Suppressor macrophage treated with lipopolysaccharide for 1 hour (primary cell): ENCODE measurements at places on chromosomes 7 and 10.
A peak's percentile ranks its signal among the peaks of the same experiment; 100 is the strongest.

DNA sequence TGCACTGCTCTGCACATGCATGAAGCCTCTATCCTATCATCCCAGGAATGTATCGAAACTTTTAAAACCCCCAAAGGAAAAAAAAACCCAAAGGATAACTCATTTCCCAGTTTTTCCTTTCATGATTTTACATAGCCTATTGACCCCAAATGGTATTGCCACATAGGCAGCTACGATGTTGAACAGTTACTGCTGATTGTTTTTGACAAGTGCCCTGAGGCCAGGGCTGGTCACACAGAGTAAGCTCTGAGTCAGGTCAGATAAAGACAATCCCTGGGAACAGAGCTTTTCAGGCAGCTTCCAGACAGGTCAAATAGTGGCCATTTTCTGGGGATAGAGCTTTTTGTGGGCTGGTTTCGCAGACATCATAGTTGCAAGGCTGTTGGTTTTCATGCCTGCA is 52.1 kb downstream of the MYL10 start:
- no peak for DNase-seq

- DNase-seq, result no peak
Measured at GRCh38 chr7:44225566-44226395, 25.0 kb downstream of the YKT6 start.

DNA sequence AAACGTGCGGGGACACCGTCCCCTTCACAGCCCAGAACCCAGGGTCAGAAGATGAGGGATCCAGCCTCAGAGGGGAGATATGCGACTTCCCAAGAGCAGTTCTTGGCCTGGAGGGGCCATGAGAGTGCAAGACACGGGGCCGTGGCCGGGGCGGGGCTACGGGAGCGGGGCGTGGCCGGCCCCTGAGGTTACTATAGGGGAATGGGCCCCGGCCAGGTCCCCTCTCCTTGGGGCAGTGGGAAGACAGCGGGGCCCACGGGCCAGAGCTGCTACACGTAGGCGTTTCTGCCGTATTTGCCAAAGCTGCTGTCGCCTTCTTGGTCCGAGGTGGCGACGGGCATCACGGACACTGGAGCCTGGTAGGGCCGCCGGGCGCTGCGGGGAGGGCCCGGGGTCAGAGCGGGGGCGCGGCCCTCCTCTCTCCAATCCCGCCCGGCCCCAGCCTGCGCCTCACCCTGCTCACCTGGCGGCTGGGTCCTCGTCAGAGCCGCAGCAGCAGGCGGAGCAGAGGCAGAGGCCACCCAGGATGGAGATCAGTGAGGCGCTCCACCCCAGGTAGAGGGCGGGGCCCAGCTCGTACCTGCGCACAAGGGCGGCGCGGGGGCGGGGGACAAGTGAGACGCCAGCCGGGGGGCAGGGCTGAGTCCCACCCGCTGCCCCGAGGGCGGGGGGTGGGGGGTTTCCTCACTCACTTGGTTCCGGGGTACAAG is 5.3 kb downstream of the CLDN15 start:
- DNase-seq, result no peak

DNA sequence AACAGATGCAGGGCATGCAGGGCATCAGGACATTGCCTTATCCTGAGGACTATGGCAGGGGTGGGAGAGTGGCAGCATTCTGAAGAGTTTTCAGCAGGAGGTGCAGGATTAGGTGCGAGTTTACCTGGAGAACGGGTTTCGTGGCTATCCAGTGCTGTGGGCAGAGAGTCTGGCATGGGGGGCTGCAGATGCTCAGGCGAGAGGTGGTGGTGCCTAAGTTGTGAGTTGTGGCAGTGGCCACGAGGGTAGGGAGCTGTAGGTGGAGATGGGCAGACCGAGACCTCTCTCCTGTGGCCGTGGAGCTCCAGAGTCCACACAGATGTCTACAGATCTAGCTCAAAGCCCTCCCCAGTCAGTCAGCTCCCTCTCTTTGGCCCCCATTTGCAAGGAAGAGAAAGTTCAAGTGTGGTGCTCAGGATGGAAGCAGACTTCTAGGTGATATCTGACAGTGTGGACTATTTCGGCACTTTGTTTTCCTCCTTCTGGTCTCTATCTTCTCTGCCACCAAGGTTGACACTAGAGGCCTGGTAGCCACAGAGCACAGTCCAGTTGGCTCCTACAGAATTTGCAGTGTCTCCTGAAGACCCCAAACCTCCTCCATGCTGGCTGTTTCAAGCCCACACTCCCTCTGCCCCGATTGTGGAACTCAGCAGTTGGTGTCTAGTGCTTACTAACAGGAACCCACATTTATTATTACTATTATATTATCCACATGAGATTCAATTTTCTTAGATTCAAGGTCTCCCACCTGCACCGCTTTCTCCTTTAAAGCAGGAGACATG is 955.7 kb upstream of the ZNF722 start:
- no peak for DNase-seq

- no peak for DNase-seq
Measured at GRCh38 chr7:46146454-46147255, 225.6 kb upstream of the IGFBP3 start.

DNA sequence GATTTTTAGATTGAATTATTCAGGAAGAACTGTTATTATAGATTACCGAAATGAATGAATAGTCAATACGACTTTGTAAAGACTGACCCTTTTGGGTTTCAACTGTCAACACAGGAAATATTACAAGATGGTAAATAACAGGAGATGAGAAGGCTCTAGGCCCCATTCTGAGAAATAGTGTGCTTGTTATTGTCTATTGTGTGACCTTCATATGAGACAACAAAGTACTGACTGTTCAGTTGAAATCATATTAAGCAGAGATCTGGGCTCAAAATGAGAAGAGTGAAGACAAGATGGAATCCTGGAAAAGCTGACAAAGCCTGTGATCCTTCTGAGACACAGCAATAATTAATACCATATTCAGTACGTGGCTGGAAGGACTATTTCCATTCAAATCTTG is 503.8 kb downstream of the INHBA start:
- no peak for DNase-seq

- DNase-seq, result no peak
Measured at GRCh38 chr7:68573271-68574005, 1024.8 kb upstream of the AUTS2 start.

- peak; percentile 53 for DNase-seq
Measured at GRCh38 chr10:94402843-94403379, 570 bp downstream of the TBC1D12 start.
